ENCODE measurements at places on chromosomes 5 and 9.

DNA sequence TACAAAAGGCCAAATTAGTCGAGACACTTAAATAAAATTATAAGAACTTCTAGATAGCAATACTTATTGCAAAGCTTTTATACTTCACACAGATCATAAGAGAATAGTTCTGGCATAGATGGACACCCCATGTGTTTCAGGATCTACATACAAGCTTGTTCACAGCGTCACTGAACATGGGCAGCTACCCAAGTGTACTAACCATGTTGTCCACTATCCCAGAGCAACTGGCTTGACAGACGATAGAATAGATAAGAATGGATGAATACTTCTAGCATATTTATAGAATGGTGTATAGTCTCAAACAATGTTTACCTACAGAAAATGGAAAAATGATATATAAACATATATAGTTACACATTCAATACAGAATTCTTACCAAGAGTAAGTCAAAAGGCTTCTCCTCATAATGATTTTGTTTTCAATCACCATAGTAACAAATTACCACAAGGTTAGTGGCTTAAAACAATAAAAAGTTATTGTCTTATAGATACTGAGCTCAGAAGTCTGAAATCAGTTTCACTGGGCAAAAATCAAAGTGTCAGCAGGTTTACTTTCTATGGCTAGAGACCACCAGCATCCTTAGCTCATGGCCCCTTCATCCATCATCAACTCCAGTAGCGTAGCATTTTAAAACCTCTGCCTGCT is 446.7 kb downstream of the DMRTA1 start:
- peak; percentile 28 for DNase-seq

DNA sequence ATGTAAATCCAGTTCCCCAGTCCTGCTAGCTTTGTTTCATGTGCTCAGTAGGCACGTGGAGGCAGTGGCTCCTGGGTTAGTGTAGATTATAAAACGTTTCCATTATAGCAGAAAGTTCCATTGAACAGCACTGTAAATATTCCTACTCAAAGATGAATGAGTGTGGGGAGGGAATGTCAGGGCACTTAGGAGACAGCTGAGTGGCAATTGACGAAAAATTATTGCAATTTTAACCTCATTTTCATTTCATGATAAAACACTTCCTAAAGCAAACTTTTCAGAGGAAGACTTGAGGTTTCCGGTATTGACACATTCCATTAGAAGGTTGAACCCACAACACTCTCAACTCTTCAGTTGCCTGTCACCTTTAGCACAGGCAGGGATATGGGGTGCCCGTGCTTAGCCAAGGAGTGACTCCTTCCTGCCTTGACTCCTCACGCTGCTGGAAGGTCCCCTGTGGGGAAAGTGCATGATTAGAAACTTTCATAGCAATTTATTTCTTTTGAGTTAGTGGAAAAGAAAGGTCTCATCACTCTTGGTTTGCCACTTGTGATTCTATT is 41.2 kb downstream of the SLC46A2 start:
- DNase-seq = no peak

DNA sequence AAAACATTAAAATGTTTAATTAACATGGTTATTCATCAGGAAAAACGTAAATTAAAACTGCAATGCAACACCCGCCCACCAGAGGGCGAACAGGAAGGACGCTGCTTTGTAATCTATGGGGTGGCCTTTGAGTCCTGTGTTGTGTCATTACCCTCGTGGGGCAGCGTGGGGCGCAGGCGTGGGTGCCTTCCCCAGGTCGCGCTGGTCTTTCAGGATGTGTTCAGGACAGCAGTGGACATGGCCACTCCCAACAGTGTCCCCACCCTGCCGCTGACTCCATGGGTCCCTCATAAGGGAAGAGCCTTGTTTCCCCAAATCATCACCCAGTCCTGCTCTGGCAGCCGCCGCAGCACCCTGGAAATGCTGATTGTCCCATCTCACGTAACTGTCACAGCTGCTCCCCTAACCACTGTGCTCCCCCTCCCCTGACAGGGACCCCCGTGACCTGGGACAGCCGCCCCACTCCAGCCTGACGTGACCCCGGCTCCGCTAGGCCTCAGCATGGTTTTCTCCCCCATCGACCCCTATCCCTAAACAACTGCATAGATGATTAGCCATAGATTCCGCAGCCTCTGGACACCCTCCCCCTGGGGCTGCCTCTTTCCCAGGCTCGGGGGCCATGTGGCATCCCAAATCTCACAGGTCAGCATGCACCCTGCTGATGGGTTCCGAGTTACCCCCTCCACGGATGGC is 36.4 kb downstream of the GLT6D1 start:
- DNase-seq = peak; percentile 38

GRCh38 chr5:141914199-141914743 is 9.4 kb upstream of the DELE1 start:
- peak; percentile 73 for DNase-seq

DNA sequence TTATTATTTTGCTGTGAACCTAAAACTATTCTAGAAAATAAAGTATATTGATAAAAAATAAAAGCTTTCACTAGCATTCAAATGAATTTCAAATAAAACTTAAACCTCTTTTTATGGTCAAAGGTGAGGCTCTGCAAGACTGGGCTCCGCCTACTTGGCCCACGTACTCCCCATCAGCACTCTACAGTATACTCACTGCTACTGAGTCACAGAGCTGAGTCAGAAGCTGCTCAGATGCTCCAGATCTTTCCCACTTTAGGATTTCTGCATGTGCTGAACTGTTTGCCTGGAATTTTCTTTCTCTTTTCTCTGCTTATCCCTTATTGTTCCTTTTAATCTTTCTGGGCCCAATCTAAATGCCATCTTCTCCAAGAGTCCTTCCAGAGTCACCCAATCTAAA is 331.9 kb upstream of the CCNG1 start:
- no peak for DNase-seq

- DNase-seq = no peak
Observed at GRCh38 chr9:15755660-15756059, 202.8 kb downstream of the CCDC171 start.

DNA sequence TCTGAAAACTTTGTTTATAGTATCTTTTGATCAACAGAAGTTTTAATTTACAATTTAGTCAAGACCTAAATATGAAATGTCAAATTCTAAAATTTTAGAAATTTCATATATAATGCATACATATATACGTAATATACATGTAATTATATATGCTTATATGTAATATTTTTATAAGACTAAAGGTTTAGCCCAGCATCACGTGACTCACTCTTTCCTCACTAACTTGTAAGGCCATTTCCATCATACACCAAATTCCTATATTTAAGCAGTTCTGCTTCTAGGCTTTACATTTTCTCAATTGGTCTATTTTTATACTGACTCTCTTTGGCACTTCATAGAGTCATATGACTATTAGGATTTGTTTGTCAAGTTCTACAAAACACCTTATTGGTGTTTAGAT is 56.4 kb downstream of the CFAP95 start:
- DNase-seq = no peak

DNA sequence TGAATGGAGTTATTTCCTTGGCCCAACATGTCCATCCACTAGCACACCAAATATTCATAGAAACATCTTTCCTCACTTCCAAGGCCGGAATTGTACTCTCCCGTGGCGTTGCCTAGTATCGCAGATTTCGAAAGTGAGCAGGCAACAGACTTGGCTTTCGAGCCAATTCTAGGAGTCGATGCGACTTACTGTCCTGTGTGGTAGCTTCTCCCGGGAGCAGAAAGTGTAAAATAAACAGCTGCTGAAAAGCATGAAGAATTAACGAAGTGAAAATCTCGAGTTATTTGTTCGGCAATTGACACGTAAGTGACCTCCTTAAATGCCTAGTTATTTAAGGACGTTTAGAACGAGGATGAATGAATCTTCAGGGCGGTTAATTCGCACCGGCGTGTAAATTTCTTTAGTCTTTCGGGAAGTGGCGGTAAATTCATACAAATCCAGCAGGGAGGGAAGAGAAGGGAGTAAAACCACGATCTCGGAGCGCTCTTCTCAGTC is 449 bp upstream of the PCSK5 start:
- DNase-seq = peak; percentile 39

DNA sequence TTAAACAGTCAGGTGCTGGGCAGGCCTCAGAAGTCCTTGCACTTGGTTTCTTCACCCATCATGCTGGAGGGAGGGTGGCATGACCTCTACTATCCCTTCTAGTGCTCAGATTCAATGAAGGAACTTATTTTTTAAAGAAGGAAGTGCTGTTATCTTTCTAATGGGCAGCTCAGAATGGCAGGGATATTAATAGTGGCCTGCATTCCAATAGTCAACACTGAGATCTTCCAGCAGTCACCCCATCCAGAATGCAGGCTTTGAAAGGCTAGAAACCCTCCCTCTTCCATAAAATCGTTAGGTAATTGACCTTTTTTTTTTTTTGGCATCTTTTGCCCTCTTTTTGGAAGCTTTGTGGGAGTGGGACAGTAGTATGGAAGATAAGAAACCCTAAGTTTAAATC is 325.0 kb downstream of the ARRDC3 start:
- no peak for DNase-seq

GRCh38 chr5:82551192-82551591 is 273.0 kb upstream of the RPS23 start:
- no peak for DNase-seq

GRCh38 chr5:113319256-113320053 is 115.3 kb downstream of the TSSK1B start:
- no peak for DNase-seq

- no peak for DNase-seq
Observed at GRCh38 chr5:102946414-102946813, 173.5 kb downstream of the GIN1 start.

DNA sequence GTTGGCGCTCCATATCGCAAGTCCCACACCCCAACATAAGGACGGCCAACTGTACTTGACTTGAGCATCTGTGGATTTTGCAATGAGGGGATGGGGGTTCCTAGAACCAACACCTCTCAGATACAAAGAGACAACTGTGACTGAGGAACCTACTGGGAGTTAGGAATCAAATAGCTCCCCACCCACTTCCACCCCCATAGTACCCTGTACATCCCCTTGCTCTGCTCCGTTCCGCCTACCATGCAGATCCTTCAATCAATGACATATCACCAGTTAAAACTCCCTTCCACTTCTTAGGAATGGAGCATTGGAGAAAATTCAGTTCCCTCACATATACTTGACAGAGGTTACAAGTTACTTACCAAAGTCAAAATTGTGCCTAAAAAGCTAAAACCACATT is 140.9 kb downstream of the MLLT3 start:
- no peak for DNase-seq

DNA sequence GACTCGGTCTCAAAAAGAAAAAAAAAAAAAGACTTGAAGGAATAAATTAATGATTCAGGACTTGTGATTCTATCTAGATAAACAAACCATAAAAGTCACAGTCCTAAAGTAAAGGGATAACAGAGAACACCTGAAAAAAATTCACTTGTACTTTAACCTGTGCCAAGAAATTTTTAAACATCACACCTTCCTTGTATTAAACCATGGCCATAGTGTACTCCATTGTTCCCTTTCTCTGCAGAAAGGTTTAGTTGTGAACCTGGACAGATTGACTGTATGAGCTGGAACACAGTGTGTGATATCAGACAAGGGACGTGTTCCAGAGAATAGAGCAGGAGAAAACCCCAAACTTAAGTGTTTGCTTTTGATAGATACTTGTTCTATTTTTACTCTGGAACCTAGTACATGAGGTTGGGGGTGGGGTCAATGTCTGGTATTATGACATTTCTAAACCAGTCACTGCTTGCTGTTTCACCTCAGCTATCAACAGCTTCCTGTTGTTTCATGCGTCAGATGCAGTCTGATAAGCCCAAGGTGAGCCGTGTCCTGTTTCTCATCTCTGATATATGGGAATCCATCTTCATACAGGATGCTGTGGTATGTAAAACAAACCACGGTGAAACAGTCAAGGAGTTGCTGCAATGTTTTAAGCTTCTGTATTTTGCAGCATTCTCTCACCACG is 62.5 kb upstream of the ITGA1 start:
- peak; percentile 74 for DNase-seq

GRCh38 chr5:178334861-178335260 is 102.3 kb upstream of the PHYKPL start:
- no peak for DNase-seq

DNA sequence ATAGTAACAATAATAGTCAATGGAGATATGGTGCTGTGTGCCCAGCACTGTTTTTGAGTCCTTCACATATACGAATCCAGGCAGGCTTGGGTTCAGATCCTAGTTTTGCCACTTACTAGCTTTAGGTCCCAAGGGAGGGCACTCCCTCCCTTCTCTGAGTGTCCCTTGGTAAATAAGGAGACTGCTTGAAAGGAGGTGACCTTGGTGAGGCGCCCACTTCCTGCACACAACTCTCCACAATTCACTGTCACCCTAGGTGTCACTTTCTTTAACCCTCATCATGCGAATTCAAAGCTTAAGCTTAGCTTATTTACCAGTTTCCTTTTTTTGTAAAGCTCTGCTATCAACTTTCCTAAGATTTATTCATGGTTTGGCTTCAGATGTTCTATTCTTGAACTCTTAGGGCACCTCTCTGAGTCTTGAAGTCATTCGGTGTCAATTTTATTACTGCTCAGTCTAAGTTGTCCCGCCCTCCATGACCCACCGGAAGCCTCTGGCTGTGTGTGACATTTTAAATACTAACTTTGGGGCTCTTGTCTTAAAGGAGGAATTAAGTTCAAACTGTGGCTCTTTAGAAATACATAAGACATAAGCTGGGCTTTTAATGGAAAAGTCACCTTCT is 170.7 kb upstream of the ZNF618 start:
- no peak for DNase-seq

- no peak for DNase-seq
Observed at GRCh38 chr9:4344946-4345345, 45.1 kb upstream of the GLIS3 start.

- no peak for DNase-seq
Observed at GRCh38 chr9:36174731-36175130, 5.5 kb downstream of the CCIN start.

DNA sequence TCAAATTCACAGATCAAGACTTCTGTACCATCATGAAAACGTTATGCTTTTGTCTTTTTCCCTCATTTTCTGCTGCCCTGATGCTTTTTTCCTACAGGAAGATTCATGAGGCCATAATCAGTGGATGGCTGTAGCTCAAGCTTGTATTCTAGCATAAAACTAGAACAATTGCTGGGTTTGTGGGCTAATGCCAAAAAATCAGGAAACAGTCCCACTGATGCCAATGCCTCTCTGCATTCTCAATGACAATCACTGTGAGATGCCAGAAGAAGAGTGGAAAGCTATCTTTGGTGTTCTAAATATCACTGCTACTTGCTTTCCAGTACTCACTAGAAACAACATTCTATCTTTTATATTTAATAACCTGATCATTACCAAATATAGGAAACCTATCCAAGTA is 33.3 kb upstream of the FAM170A start:
- no peak for DNase-seq

DNA sequence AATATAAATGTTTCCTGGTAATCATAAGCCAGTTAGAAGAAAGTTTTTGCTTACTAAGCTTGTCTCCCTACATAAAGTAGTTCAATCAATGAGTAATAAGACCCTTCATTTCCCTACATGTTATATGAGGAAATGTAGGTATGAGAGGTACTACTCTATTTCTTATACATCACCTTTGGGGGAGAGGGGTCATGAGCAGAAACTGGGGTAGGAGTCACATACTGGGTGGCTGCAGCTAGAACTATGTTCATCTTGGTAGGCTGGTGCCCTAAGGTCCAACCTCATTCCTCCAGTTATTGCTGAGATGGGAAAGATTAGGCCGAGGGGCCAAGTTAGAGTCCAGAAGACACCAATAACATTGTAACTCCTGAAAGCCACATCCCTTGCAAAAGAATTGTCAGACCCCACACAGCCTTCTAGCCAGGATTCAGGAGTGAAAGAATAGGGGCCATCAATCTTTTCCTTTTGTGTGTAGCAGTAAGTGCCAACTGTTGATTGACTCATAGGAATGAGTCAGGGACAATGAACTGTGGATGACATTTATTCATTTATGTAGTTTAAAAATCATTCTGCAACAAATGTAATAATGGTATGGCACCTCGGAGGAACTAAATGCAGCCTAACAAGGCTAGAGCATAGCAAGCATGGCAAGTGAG is 21.6 kb upstream of the SREK1 start:
- no peak for DNase-seq

Data from mucosa of descending colon (tissue), 3 donors.